Stimulated activated CD4-positive, alpha-beta T cell treated with anti-CD3 and anti-CD28 coated beads, Interleukin-12 subunit alpha, Interleukin-12 subunit beta, amount 100 ng/mL, for 4 hours (primary cell): ENCODE measurements at places on chromosomes 6 and 20.

- DNase-seq, result no peak
Measured at GRCh38 chr6:6052216-6052615, 45.5 kb upstream of the NRN1 start.

- DNase-seq, result no peak
Measured at GRCh38 chr20:46640044-46640443, 11.2 kb downstream of the SLC13A3 start.

DNA sequence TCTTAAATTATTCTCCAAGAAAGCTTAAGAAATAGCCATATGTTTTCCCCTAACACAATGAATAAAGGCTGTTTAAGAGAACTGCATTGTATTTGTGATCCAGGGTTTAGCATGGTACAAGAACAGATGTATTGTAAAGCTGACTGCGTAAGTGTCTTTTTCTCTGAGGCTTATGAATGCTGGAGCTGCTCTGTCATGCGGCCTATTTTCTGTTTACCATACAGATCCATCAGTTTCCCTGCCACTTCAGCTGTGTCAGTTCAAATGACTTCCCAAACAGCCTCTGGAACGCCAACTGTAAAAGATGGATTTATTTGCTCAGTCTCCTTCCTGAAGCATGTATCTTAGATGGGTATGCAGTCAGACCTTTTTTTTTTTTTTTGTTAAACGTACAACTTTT is 419.3 kb upstream of the HS3ST5 start:
- DNase-seq, result no peak

- no peak for DNase-seq
Measured at GRCh38 chr6:40411881-40412280, 175.3 kb downstream of the LRFN2 start.

DNA sequence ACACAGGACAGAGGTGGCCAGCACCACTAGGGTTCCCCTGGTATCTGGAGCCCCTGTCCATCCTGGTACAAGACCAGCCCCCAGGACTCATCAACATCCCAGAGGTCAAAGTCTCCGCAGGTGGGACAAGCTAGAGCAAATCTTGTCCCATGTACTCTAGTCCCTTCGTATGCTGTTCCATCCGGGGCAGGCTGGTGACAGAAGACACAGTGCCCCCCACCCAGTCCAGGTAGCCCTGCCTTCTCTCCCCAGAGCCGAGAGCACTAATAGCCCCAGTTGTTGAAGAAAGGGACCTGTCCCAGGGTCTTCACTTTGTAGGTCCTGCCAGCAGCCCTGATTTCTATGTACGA is 21.1 kb downstream of the PCK1 start:
- no peak for DNase-seq

- no peak for DNase-seq
Measured at GRCh38 chr6:109781001-109781400, 89.9 kb downstream of the FIG4 start.

- no peak for DNase-seq
Measured at GRCh38 chr20:18056174-18057100, 1.3 kb downstream of the OVOL2 start.

DNA sequence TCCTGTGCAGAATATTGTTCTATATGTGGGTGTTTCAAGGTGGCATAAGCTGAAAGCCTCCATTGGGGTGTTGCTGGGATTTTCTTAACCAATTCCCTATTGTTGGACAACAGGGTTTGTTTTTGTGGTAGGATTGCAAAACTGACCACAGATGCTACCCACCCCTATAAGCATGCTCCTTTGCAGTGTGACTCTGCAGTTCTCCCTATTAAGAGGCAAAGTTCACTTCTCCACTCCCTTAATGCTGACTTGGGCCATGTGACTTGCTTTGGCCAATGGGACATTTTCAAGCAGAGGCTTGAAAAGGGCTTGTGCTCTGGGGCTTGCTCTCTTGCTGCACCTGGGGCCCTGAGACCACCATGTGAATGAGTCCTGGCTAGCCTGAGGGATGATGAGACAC is 8.5 kb upstream of the ANGPT4 start:
- DNase-seq, result no peak

DNA sequence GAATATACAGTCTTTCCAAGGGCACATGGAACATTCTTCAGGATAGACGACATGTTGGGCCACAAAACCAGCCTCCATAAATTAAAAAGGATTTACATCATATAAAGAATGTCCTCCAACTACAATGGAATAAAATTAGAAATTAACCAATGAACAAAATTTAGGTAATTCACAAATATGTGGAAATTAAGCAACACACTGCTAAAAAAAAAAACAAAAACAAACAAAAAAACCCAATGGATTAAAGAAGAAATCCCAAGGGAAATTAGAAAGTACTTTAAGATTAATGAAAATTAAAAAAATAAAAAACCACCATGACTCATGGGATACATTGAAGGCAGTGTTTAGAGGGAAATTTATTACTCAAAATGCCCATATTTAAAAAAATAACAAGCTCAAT is 21.4 kb upstream of the NT5E start:
- DNase-seq, result no peak

GRCh38 chr20:5482791-5483190 is 166.0 kb upstream of the PROKR2 start:
- no peak for DNase-seq

DNA sequence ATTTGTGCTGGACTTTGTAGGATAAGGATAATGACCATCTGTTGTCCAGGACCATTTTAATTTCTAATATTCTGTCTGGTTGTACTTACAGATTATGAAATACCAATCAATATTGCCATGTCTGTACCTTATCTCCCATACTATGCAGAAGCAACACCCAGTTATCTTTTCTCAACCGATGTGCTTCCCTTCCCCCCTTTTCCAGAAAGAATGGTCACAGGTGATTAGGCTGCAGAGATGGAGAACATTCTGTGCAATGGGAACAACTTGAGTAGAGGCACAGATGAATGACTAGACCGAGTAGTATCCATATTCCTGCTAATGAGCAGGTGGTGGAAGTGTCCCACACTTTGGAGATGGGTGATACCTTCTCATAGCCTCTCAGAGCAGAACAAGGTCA is 10.5 kb downstream of the RALY start:
- no peak for DNase-seq

- DNase-seq, result peak; percentile 28
Measured at GRCh38 chr6:75748743-75749538, at the start of gene MYO6. MYO6 (plus strand) TSS chr6:75749239; CDS start chr6:75817548, 68,309 bp downstream.

DNA sequence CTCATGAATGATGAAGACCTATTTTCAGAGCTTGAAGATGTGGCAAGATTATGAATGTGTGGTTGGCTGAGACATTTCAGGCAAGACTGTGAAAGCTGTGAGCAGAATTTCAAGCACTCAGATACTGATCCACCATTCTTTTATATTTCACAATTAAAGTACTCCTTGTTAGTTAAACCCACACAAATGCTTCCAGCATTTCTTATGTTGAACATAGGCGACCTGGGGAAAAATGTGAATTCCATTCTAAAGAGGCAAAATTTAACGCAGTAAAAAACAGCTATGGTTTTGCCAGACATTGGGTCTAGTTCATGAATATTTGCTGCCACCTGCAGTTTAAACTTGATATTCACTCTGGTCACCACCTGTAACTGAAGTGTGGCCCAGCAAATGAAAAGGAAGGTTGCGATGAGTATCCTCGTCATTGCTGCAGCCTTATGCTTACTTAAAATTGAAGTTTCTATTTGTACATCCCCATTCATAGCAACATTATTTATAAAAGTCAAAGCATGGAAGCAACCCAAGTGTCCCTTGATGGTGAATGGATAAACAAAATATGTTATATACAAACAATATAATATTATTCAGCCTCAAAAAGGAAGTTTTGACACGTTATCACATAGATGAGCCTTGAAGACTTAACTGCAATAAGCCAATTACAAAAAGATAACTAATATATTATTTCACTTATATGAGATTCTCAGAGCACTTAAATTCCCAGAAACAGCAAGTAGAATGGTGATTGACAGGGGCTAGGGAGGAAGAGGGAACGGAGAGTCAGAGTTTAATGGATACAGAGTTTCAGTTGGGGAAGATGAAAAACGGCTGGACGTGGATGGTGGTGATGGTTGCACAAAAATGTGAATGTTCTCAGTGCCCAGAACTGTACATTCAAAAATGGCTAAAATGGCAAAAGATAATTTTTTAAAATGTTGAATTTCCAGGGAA is 32.4 kb upstream of the FAM184A start:
- DNase-seq, result peak; percentile 5

DNA sequence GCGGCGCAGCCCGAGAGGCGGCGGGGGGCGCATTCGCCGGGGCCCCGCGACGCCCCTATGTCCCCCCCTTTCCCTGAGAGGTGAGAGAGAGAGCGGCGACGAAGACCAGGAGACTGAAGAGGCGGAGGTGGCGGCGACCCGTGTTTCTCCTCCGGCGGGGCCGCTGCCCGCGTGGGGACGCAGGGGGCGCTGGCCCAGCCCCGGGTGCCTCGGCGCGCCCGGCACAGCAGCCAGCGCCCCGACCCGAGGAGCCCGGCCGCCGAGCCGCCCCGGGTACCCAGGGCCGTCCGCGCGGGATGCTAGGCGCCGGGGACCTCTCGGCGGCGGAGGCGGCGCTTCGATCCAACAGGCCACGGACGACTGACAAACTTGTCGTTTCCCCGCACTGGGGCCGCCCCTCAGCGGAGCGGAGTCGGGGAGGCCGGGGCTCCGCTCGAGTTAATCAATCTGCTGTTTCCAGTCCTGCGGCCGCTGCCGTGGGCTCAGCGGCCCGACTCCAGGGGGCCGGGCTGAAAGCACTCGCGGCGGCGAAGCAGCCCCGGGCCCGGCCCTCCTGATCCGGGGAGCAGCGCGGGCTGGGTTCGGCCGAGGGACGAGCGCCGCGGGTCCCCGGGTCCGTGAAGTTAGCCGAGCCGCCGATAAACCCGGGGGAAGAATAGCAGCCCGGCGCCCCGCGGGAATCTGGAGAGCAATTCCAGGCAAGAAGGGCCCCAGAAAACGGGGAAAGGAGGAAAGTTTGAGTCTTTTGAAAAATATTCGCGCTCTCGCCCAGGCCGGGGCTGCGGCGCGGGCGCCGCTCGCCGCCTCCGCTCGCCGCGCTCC is 631 bp downstream of the MDGA1 start:
- DNase-seq, result peak; percentile 37

- no peak for DNase-seq
Measured at GRCh38 chr20:45934046-45934585, 367 bp upstream of the PCIF1 start.

- no peak for DNase-seq
Measured at GRCh38 chr6:6483168-6483567, 105.4 kb upstream of the LY86 start.

DNA sequence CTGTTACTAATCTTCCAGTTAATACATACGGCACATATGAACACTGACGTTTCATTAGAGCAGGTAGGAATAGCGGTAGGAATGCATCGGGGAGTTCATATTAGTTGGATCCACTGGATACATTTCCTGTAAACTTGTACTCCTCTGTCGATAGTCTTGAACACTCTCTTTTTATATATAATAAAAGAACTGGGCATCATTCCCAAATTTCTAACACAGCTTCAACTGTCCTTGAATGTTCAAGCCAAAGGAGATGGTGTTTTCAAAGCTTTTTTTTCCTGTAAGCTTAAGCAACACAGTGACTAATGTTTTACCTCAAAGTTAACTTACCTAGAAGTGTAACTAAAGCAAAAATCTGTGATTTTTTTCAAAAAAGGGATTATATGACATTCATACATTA is 195.3 kb downstream of the UTRN start:
- DNase-seq, result no peak

DNA sequence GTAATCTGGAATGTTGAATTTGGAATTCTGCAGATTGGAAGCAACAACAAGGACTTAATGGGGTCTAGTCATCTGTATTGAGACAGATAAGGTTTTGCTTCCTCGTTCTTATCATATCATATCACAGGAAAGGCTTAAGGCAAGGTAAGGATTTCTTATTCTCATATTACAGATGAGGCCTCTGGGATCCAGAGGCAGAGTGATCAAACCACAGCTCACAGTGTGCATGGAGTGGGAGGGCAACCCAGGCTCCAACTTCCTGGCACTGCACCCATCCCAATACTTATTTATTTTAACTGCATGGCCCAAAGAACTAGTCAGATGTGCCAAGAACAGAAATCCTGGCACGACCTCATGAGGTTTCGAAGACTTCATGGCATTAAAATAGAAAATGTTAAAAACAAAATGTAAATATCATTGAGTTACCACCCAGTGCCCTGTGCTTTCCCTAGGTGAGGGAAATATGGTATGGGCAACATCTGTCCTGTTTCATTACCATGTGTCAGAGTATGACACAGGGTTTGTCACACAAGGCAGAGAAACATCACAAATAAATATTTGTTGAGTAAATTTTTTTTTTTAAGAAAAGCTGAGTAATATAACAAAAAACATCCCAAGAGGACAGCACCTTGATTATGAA is 191.9 kb downstream of the ISM1 start:
- DNase-seq, result no peak

- no peak for DNase-seq
Measured at GRCh38 chr6:166907373-166907841, 48.9 kb downstream of the RNASET2 start.

GRCh38 chr20:4829514-4830215 is 108.0 kb downstream of the PRND start:
- DNase-seq, result no peak

GRCh38 chr6:163600331-163600730 is 185.8 kb downstream of the QKI start:
- DNase-seq, result no peak

- DNase-seq, result no peak
Measured at GRCh38 chr6:98875375-98875774, 41.0 kb downstream of the POU3F2 start.

DNA sequence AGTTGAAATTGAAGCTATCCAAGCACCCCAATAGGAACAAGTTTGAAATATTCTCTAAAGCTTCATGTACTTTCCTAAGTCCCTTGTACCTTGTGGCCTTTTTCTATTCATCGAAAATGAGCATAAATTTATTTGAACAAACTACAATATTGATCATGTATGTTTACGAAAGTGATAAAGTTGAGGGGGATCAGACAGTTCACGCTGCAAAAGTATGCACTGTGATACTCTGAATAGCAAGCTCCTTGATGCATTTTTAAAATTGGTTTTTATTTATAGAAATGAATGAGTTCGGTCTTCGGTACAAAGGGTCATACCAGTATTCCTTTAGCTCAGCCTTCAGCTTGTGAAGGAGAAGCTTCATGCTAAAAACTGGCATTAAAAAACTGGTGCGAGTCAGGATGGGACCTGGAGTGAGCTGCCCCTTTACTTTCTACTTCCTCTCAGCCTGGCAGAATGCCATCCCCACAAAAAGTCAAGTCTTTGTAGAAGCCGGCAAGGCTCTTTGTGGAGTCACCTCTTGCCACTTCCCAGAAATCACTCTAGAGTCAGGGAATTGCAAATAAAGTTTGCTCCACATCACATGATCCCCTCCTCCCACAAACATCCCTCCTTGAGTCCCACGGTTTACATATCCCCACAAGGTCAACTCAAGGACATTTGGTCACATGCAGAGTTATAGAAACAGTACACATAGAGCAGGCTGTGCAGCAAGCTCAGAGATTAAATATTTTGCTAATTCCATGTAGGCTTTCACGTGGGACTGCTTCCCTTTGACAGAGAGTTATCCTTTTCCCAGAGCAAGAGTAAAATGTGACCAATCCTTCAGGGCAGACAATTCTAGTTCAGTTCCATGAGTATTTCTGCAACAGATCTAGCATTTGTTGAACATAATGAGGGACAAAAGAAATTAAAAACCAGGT is 34.6 kb upstream of the ADGRF1 start:
- no peak for DNase-seq
